RCC 7860 (cell line): ENCODE measurements at places on chromosomes 3 and 15.

DNA sequence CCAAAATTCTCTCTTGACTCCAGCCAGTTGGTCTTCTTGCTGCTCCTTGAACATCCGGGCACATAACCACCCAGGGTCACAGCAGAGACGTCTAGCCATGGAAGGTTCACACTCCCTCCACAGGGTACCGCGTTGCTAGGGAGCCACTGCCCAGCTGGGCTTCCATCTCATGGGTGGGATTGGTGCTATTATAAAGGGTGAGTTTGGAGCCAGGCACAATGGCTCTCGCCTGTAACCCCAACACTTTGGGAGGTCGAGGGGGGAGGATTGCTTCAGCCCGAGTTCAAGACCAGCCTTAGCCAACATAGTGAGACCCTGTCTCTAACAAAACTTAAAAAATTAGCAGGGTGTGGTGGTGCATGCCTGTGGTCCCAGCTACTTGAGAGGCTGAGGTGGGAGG, 17.5 kb upstream of the SKOR1 start:
- DNase-seq, result no peak

GRCh38 chr3:195270079-195270816, 711 bp downstream of the XXYLT1 start:
- peak; percentile 14 for DNase-seq

DNA sequence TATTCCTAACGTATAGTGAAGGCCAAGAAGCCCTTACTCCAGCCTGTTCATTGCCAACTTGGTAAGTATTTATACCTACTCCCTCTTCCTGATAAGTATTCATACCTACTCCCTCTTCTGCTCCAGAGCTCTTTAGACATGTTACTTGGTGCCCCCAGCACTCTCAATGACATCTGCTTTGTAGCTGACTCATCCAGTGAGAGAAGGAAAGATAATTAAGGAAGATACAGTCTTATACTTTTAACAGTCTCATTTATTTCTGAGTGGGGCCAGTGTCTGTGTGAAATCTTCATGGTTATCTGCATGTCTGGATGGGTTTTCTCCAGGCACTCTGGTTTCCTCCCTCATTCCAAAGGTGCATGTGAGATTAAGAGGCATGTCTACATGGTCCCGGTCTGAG, 698.7 kb downstream of the FHIT start:
- DNase-seq, result no peak

DNA sequence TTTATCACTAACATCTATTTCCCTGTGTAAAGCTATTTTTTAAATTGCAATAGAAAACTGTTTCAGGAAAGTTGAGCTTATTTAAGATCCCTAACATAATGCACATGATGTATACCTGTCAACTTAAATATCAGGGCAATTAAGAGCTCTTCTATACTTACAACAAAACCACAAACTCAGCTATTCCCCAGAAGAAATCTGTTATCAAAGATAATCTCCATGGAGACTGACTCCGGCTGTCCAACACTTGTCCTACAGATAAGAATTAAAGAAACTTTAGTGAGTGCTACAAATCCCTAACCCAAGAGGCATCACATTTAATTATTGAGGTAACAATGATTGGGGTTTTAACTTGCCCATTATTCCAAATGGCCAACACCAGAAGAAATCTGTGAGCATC, 3.4 kb downstream of the SELENOK start:
- DNase-seq, result no peak

DNA sequence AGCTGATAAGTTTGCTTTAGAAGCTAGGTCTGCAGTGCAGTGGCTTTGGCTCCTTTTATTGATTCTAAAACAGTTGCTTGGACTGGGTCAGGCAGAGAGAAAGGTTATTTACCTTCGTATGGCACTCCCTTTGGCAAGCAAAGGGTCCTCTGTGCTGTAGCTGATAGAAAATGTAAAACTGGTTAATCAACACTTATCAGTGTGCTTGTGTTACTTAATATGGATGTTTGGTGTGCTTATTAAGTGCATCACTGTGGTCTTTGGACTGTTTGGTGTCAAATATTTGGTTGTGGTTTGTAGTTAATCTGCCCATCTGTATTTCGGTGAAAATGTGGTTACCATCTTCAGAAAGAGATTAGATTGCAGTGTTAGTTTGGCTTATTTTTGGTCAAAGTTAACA, 16.0 kb downstream of the UBE2E2 start:
- DNase-seq, result no peak

- DNase-seq, result no peak
These were observed 248.3 kb downstream of the SLCO3A1 start for GRCh38 chr15:92101708-92102394.

GRCh38 chr3:178671791-178672190, 135.6 kb downstream of the KCNMB2 start:
- no peak for DNase-seq

DNA sequence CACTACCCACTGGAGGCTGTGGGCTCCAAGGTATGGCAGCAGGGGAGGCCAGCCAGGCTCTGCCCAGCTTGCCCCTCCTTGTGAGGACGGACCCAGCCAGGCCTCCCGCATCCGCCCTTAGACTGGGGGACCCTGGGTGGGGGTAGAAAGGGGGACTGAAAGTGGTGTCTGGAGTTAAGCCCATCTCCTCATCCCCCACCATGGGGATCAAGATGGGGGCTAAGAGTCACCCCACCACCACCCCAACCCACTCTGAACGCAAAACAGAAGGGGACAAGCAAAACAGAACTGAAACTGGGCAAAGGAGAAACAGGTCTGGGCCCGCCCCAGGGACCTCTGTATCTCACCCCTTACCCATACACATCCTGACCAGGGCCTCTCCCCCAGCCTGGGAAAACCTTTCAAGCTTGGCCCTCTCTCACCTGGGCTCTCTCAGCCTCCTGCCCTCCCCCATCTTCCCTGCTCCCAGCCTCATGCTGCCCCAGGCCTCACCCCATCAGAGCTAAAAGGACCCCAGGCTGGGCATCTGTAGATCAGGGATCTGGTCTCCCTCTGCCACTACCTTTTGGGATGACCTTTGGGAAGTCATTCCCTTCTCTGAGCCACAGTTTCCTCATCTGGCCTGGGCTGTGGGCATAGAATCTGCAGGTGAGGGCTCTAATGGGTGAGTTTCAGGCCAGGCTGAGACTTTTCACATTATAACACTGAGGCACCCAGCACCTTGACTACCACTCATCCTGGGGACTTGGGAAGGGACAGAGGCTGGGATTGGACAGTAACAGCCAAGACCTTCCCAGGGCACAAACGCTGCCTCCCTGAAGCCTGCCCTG, 30.0 kb upstream of the CYP11A1 start:
- DNase-seq, result peak; percentile 41

DNA sequence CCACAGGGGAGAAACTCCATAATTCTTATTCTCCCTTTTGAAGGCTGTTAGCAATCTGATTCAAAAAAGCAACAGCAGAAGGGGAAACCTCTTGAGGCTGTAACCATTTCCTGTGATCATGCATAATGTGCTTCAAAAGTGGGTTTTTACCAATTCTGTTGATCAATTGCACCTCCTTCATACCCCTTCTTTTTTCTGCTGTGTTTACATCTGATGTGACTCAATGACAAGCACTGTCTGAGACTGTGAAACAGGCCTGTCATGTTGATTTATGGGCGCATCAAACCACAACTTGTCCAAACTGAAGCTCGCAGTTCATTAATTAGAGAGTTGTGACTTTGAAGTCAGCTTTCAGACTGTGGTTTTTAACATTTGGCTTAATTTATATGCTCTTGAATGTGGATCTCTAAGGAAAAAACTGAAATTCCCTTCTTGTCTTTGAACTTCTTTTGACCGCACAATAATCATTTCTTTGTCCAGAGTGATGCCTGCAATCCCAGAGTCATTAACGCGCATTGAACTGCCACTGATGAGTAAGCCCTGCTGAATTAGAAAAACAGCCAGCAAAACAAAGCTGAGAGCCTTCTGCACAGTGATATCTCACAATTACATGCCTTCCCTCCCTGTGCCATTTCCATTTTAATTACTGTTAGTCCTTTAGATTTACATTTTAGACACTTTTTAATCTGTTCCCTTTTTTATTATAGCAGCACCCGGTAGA, 532.8 kb downstream of the FOXP1 start:
- DNase-seq, result no peak

DNA sequence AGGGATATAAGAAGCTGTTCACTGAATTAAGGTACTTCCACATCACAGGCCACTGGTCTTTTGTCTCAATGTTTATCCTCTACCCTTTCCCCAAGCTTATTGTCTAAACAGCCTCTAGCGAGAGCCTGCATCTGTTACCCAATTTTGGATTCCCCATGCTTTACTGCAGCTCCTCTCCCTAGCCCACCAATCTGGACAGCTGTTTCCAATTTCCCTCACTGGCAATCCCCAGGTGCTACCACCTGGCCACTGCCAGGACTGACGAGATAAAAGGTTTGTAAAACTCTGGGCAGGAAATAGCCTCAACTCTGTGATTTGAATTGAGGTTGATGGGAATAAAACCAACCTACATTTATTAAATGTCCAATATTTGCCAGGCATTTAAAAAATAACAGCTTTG, 58.0 kb upstream of the TEX9 start:
- DNase-seq, result no peak

DNA sequence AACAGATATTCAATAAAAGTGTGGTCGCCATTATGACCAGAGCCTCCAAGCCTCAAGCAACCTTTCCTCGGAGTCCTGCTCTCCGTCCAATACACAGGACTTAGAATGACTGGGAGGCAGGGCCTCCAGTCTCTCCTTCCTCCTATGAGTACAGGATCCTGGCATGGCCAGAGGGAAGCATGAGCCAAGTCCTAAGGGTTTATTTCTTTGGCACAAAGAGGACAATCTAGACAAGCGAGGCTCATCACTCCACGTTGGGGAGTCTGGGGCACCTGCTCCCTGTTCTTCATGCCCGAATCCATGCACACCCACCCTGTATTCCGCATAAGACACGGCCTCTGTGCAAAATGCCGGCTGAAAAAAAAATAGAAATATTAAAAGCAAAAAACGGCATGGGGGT, 6.8 kb downstream of the PRRT3 start:
- DNase-seq, result no peak

- DNase-seq, result no peak
These were observed 51.9 kb upstream of the TMEM115 start for GRCh38 chr3:50411229-50411628.

DNA sequence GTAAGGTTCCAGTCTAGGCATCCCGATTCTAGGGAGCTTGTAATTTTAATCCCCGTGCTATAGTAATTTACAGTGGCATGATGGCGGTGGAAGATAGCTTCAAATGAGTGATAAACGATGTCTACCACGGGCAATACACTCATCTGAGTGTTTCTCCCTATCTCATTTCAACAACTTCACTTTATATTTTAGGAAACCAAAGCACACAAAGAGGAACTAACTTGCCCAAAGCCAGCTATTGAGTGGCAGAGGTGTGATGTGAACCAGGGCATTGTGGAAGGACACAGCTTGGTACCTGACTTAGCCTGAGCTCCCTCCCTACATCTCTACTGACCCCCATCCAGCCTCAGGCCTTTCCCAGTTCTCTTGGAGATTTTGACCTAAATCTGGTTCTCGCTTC, 16.9 kb upstream of the FILIP1L start:
- no peak for DNase-seq

DNA sequence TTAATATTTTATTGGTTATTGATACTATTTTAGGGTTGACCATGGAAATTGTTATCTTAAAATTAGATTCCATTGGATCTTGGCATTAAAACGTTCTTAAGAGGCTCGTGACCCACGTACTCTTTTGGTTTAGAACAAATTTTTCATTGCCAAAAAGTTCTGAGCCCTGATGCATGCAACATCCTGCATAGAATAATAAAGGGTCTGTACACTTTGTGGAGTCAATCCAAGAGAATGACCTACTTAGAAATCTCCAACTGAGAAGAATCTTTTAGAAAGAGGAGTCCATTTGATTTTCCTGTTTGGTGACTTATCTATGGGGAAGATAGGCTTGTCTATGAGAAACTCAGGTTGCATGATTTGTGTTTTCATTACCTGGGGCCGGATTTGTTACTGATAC, 404.2 kb upstream of the RGMA start:
- no peak for DNase-seq

GRCh38 chr3:190092250-190092649, 28.4 kb downstream of the P3H2 start:
- DNase-seq, result peak; percentile 68

DNA sequence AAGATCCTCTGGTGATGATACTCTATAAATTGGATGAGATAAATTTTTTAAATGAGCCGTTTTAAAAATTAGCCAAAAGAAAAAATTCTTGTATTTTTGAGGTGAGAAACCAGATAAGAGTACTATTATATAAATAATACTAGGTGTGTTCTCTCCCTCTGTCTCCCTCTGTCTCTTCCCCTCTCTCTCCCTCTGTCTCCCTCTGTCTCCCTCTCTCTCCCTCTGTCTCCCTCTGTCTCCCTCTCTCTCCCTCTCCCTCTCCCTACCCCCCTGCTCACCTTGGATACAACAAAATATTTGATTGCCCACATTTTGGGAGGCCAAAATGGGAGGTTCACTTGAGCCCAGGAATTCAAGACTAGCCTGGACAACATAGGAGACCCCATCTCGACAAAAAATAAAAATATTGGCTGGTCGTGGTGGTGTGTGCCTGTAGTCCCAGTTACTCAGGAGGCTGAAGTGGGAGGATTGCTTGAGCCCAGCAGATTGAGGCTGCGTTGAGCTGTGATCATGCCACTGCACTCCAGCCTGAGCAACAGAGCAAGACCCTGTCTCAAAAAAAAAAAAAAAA, 168.5 kb downstream of the TCF12 start:
- DNase-seq, result no peak

- DNase-seq, result peak; percentile 8
These were observed 35.8 kb upstream of the SLC24A5 start for GRCh38 chr15:48084759-48085590.

- peak; percentile 44 for DNase-seq
These were observed 270.7 kb upstream of the SLITRK3 start for GRCh38 chr3:165466856-165467255.

GRCh38 chr3:9168241-9168741, 81.2 kb downstream of the SRGAP3 start:
- DNase-seq, result no peak

GRCh38 chr3:148513096-148513543, 184.6 kb upstream of the AGTR1 start:
- DNase-seq, result no peak

GRCh38 chr3:132593947-132594323, 3.1 kb upstream of the ACKR4 start:
- no peak for DNase-seq

- no peak for DNase-seq
These were observed 1.5 kb upstream of the C3orf62 start for GRCh38 chr3:49278548-49278947.

GRCh38 chr3:10594915-10595314, 89.5 kb upstream of the ATP2B2 start:
- DNase-seq, result peak; percentile 14

DNA sequence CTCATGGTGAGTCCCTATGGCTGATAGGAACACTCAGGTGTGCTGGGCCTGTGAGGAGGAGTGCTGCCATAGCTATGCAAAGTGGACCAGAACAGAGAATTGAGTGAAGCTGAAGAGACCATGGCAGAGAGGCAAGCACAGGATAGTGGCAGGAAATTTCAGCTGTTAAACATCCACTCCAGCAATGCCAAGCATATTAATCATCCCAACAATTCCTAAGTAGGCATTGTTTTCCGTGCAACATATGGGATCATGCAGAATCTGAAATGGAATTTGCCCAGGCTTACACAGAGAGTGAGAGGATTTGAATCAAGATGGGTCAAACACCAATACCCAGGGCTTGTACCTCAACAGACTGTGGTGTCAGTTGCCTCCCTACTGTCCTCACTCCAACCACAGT, 582.6 kb upstream of the UBE2E2 start:
- DNase-seq, result no peak

- DNase-seq, result no peak
These were observed 93.6 kb upstream of the ARL6 start for GRCh38 chr3:97670952-97671351.

GRCh38 chr3:24526640-24527212, 32.1 kb upstream of the THRB start:
- no peak for DNase-seq
